ENCODE measurements at places on chromosomes 16 and 17.

DNA sequence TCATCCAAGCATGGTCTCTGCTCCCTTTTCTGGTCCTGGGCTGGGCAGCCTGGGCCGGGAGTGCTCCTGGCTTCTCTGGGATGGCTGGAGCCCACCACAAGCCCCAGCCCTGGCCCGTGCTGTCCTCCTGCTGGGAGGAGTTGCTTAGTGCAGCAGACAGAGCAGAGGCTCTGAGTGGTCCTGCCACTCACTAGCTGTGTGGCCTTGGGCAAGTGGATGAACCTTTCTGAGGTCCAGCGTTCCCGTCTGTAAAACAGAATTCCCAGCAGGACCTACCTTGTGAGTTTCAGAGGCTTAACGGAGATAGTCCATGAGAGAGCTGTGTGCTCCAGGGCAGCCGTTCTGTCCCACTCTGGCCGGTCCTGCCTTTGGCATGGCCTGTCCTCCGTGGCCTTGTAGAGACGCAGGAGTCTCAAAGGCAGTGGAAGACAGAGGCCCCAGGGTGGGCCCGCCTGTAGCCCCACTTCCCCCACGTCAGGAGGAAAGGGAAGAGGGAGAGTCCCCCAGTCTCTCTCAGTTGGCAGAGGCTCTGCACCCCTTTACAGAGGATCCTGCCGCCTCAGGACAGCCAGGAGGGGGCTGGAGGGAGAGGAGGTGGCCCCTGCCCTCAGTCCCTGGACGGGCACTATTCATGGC is 7.8 kb downstream of the MYO15B start:
- no peak for DNase-seq

DNA sequence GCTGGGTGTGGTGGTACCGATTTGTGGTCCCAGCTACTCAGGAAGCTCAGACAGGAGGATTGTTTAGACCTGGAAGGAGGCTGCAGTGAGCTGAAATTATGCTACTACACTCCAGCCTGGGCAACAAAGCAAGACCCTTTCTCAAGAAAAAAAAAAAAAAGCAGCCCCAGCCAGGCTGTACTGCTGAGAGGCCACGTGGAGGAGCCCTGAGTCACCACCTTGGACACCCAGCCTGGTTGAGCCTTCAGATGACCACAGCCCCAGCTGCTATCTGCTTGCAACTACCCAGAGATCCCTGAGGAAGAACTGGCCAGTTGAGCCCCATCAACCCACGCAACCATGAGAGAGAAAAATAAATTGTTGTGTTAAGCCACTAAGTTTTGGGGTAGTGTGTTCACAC is 23.6 kb upstream of the GPRC5C start:
- no peak for DNase-seq

GRCh38 chr17:27595208-27595607 is 35.8 kb upstream of the LGALS9 start:
- DNase-seq: no peak

DNA sequence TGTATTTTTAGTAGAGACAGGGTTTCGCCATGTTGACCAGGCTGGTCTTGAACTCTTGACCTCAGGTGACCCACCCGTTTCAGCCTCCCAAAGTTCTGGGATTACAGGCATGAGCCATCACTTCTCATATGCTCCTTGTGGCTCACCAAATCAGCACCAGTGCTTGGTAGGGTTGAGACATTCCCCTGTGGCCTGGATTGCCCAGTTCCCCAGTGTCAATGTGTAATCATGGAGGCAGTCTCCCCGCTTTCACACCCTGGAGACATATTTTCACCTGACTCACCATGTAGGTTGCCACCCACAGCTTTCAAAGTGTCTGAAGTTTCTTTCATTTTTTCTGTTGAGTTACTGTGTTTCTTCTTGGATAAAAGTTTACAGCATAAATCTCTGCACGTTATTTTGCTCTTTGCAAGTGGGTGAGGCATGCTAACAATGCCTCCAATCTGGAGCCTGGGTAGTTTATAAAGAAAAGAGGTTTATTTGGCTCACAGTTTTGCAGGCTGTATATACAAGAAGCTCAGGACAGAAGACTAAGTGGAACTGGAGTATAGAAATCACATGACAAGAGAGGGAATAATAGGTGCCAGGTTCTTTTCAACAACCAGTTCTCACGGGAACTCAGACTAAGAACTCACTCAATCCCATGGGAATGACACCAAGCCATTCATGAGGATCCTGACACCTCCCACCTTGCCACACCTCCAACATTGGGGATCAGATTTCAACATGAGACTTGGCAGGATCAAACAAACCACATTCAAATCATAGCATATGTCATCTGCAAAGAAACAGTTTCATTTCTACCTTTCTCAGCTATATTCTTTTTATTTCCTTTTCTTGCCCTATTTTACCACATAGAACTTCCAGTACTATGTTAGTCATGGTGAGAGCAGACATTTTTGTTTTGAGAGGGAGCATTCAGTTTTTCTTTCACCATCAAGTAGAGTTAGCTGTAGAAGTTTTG is 113.2 kb downstream of the PHKB start:
- DNase-seq: peak; percentile 15

DNA sequence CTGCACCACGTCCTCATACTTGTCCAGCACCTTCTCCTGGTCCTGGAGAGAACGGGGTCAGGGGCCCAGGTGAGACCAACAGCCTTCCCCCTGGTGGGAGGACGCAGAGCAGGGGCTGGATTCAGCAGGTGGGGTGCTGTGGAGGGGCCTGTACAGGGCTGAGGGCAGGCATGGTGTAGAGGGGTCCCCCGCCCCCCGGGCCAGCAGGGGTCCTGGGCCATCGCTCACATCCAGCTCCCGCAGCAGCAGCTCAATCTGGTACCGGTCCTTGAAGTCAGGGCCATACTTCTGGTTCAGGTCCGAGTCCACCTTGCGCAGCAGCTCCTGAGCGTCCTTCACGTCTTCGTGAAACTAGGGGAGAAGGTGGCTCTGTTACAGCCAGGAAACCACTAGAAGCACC is 41.6 kb downstream of the PPL start:
- no peak for DNase-seq

Data from stimulated activated CD4-positive, alpha-beta T cell treated with anti-CD3 and anti-CD28 coated beads, Interleukin-4, amount 100 ng/mL, for 1 hour (primary cell).